Astrocyte (in vitro differentiated cells and primary cell): ENCODE measurements at places on chromosomes 7 and 10. TPM values are rescaled to one million over a fixed set of nuclear protein-coding genes. Genes with fewer than 3 reads are reported as not detected.

The CAV2 gene
- total RNA-seq, result 152 and 161 TPM in 2 replicates

- no peak overlapping the region for H3K27ac ChIP-seq
- H3K36me3 ChIP-seq, result no peaks in the 10 kb centered on the region
- DNase-seq, result no peak
- peaks cover 6% of the 10 kb centered on the region for H3K4me1 ChIP-seq
- H3K27me3 ChIP-seq, result no peaks in the 10 kb centered on the region
- no peak overlapping the region for H3K4me3 ChIP-seq
These were observed 381.1 kb upstream of the ZMIZ1 start for GRCh38 chr10:78687626-78688025.

GRCh38 chr10:43227911-43228782, 38.7 kb downstream of the RASGEF1A start:
- no peak overlapping the region for H3K4me3 ChIP-seq
- H3K4me1 ChIP-seq, result no peaks in the 10 kb centered on the region
- no peak for DNase-seq
- peaks cover 39% of the 10 kb centered on the region for H3K27me3 ChIP-seq
- H3K27ac ChIP-seq, result no peak overlapping the region

DNA sequence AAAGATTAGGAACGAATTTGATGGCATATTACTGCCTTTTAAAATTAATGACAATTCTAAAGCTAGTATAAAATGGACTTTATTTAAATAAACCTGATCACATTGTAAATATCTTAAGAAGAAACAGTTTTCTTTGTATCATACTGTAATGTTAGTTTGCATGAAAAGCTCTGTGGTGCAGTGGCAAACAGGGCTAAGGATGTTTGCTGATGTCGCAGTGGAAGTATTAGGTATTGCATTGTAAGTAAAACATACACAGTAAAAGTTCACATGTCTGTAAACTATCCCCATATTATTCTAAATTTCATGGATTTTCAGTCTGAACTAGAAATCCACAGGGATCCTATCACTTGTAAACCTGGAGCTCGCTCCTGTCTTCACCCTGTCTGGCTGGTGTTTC, 252.6 kb upstream of the ZNF32 start:
- H3K27ac ChIP-seq, result no peak overlapping the region
- H3K4me1 ChIP-seq, result no peaks in the 10 kb centered on the region
- DNase-seq, result no peak
- no peak overlapping the region for H3K4me3 ChIP-seq
- peaks cover 3% of the 10 kb centered on the region for H3K27me3 ChIP-seq
- no peaks in the 10 kb centered on the region for H3K36me3 ChIP-seq

The AQP1 gene
- total RNA-seq, result 6.7 and 10.0 TPM in 2 replicates

GRCh38 chr10:64537928-64538327, 1016.7 kb downstream of the REEP3 start:
- no peak overlapping the region for H3K4me3 ChIP-seq
- no peaks in the 10 kb centered on the region for H3K36me3 ChIP-seq
- no peak for DNase-seq
- no peaks in the 10 kb centered on the region for H3K27me3 ChIP-seq
- H3K27ac ChIP-seq, result no peak overlapping the region
- H3K4me1 ChIP-seq, result no peaks in the 10 kb centered on the region

GRCh38 chr7:28871631-28872030, 86.5 kb downstream of the TRIL start:
- no peaks in the 10 kb centered on the region for H3K4me1 ChIP-seq
- no peak overlapping the region for H3K4me3 ChIP-seq
- H3K27ac ChIP-seq, result no peak overlapping the region
- H3K36me3 ChIP-seq, result no peaks in the 10 kb centered on the region
- H3K27me3 ChIP-seq, result no peaks in the 10 kb centered on the region
- DNase-seq, result no peak

DNA sequence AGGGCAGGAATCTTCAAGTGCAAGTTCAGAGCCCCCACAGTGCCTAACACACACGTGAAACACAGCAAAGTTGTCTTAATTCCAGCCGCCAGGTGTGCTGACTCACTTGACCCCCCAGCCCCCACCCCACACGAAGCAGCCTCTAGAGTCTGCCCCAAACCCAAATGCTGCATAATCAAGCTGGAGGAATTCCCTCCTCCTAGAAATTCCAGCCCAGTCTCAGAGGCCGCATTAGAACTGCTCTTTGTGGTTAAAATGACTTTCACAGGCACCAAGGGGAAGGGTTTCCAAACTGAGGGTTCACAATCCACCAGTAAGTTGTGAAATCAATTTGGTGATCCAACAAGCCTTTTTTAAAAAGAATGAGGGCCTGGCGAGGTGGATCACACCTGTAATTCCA, 67.0 kb upstream of the PLXNA4 start:
- H3K4me1 ChIP-seq, result no peaks in the 10 kb centered on the region
- H3K27ac ChIP-seq, result no peak overlapping the region
- no peak overlapping the region for H3K4me3 ChIP-seq
- no peak for DNase-seq
- H3K36me3 ChIP-seq, result no peaks in the 10 kb centered on the region

DNA sequence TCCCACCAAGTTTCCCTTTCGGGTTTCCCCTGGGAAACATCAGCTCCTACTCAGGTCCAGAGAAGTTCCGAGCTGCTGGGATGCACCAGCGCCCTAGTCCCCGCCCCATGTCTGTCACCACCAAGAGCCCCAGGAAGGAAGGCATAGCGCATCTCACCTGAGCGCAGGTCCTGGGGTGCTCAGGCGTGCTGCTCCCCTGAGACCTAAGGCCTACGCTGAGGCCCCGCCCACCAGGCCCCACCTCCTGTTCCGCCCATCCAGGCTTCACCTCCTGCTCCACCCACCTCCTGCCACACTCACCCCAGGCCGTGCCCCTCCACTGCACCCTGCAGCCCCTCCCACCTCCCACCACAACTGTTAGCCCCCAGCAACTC, 1.2 kb upstream of the TFR2 start:
- H3K4me3 ChIP-seq, result no peak overlapping the region
- H3K27me3 ChIP-seq, result peaks cover 10% of the 10 kb centered on the region
- no peaks in the 10 kb centered on the region for H3K4me1 ChIP-seq
- H3K36me3 ChIP-seq, result no peaks in the 10 kb centered on the region
- H3K27ac ChIP-seq, result no peak overlapping the region
- no peak for DNase-seq

The DYNC1I1 gene
- total RNA-seq, result 3.2 TPM in 2 replicates

The RALA gene
- 68.6 and 70.2 TPM in 2 replicates for total RNA-seq

GRCh38 chr10:80459047-80459865, 5.1 kb downstream of the TSPAN14 start:
- H3K4me1 ChIP-seq, result peaks cover 75% of the 10 kb centered on the region
- no peak overlapping the region for H3K27ac ChIP-seq
- peak; percentile 82 for DNase-seq
- no peak overlapping the region for H3K4me3 ChIP-seq

DNA sequence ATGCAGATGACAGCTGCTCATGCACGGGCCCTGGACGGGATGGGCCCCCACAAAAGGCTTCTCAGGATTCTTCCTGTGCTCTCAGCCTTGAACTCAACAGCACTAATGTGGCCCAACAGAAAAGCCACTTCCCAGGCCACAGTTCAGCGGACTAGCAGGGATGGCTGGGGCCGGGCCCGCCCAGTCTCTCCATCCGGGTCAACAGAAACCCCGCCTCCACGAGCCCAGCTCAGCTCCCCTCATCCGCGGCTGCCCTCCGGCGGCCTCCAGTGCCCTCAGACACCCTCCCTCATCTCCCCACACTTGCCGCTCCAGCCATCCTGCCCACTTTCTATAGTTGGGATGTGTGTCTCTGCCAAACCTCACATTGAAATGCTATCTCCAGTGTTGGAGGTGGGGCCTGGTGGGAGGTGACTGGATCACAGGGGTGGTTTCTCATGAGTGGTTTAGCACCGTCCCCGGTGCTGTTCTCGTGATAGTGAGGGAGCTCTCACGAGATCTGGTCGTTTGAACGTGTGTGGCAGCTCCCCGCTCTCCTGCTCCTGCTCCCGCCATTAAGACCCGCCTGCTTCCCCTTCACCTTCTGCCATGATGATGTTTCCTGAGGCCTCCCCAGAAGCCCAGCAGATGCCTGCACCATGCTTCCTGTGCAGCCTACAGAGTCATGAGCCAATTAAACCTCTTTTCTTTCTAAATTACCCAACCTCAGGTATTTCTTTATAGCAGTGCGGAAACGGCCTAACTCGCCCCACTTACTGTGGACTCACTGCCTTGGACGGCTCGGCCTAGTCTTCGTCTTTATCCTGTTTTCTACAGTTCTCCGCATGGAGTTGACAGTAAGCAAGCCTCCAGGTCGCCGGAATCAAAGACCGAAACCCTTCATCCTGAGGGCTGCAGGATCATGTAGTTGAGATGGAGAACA, 169.9 kb upstream of the RNF32 start:
- no peak for DNase-seq
- no peak overlapping the region for H3K4me3 ChIP-seq

DNA sequence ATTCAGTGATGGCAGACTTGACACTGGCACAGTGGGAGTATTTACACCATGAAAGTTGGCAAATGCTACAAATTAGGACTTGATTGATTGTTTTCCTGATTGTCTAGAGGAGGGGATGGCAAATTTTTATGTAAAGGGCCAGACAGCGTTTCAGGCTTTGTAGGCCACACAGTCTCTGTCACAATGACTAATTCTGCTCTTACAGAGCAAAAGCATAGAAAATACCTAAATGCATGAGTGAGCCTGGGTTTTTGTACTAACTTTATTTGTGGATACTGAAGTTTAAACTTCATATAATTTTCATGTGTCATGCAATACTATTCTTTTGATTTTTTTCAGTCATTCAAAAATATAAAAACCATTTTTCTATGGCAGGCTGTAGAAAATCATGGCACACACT, 9.0 kb upstream of the ARMS2 start:
- peaks cover 5% of the 10 kb centered on the region for H3K4me1 ChIP-seq
- no peak overlapping the region for H3K4me3 ChIP-seq
- no peak overlapping the region for H3K27ac ChIP-seq
- no peaks in the 10 kb centered on the region for H3K27me3 ChIP-seq
- DNase-seq, result no peak
- H3K36me3 ChIP-seq, result no peaks in the 10 kb centered on the region

DNA sequence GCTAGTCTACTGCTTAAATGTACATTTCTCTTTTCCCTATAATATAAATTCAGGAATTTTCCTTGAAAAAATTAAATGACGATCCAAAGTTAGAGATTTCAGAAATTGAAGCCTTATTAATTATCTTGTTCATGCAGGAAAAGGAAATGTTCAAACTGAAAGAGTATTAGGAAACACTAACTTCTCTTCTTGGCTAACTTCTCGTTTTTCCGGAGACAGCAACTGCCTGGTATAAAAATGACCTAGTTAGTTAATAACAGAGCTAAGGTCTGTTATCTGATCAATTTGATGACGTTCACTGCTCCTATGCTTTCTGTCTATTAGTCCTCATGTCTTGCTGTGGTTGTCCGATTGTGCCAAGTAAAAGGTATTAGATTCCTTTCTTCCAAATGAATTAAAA, 212.5 kb downstream of the DGKB start:
- H3K4me1 ChIP-seq, result no peaks in the 10 kb centered on the region
- H3K27me3 ChIP-seq, result no peaks in the 10 kb centered on the region
- no peaks in the 10 kb centered on the region for H3K36me3 ChIP-seq
- no peak overlapping the region for H3K27ac ChIP-seq
- no peak for DNase-seq

The CXCL12 gene
- 23.7 and 48.2 TPM in 2 replicates for total RNA-seq

GRCh38 chr7:85054306-85054705, 132.6 kb downstream of the SEMA3D start:
- H3K4me3 ChIP-seq, result no peak overlapping the region
- H3K36me3 ChIP-seq, result no peaks in the 10 kb centered on the region
- H3K27me3 ChIP-seq, result no peaks in the 10 kb centered on the region

The AGAP9 gene
- 6.5 and 7.0 TPM in 2 replicates for total RNA-seq

DNA sequence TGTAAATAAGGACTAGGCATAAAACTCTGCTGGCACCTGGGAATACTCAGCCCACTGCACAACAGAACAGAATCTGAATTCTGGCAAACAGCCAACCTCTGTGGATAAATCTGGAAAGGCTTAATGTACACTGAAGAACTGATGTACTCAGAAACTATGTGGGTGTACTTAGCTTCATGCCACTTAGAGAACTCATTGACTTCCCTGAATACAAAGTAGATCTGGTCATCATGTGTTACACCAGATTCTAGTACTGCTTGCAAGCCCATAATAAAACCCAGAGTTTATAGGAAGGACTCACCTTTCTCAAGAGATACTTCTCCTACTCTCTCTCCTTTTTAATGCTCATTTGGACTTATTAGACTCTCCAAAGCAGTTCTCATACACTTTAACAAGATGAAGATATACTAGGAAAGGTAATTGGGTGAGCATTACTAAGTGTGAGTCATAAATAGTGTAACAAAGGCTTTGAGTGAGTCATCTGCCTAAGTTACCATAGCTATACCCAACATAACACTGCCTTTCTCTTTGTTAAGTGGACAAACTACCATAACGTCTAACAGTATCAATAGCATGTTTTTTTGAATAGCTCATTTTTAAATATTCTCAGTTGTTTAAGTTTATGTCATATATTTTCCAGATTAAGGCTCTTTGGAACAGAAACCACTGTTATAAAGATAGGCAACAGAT, 309.1 kb downstream of the MDFIC start:
- no peaks in the 10 kb centered on the region for H3K27me3 ChIP-seq
- DNase-seq, result peak; percentile 97
- H3K27ac ChIP-seq, result peak overlapping the region; percentile 95

DNA sequence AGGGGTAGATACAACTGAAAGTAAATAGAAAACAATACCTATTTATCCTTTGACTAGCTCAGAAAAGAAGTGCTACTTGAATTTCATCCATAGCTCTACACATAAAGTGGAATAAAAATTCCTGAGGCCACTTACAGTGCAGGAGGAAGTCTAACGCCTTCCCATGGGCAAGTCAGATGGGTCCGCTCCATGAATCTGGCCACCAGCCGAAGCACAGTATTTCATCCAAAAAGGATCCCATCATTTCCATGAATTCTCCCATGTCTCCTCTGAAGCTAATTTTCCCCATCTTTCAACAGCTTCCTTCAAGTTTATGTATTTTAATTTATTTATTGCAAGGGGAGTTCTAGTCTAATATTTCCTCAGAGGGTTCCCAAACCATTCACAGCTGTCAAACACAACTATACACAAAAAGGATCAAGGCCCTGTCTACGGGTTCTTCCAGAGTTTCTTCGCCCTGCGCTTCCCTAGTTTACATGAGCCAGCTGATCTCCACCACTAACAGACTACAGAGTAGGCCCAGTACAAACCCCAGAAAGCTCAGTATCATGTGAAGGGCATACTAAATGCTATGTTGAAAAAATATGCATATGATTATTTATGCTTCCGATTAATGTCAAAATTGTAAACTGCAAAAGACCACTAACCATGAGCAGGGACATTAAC, 184.7 kb downstream of the DOCK4 start:
- H3K36me3 ChIP-seq, result no peaks in the 10 kb centered on the region
- no peak overlapping the region for H3K4me3 ChIP-seq
- no peak overlapping the region for H3K27ac ChIP-seq
- no peaks in the 10 kb centered on the region for H3K4me1 ChIP-seq

- no peak for DNase-seq
- no peak overlapping the region for H3K27ac ChIP-seq
- no peaks in the 10 kb centered on the region for H3K27me3 ChIP-seq
- H3K4me1 ChIP-seq, result no peaks in the 10 kb centered on the region
These were observed 203.7 kb downstream of the GLRX3 start for GRCh38 chr10:130339911-130340310.

- no peak overlapping the region for H3K4me3 ChIP-seq
- H3K4me1 ChIP-seq, result no peaks in the 10 kb centered on the region
- DNase-seq, result peak; percentile 58
- H3K36me3 ChIP-seq, result no peaks in the 10 kb centered on the region
These were observed 29.8 kb downstream of the C10orf67 start for GRCh38 chr10:23314835-23315239.

The C10orf67 gene
- 0.27 and 0.46 TPM in 2 replicates for total RNA-seq

The FAM3C gene
- 61.0 and 71.8 TPM in 2 replicates for total RNA-seq

- no peaks in the 10 kb centered on the region for H3K36me3 ChIP-seq
- H3K4me3 ChIP-seq, result no peak overlapping the region
- H3K27me3 ChIP-seq, result no peaks in the 10 kb centered on the region
- DNase-seq, result no peak
- no peak overlapping the region for H3K27ac ChIP-seq
These were observed 170.9 kb downstream of the PARD3 start for GRCh38 chr10:34644224-34644623.

The CAMK2B gene
- total RNA-seq, result 0.18 TPM in 1 of 2 replicates, not detected in the other
